ENCODE measurements at places on chromosomes 6 and 20.

DNA sequence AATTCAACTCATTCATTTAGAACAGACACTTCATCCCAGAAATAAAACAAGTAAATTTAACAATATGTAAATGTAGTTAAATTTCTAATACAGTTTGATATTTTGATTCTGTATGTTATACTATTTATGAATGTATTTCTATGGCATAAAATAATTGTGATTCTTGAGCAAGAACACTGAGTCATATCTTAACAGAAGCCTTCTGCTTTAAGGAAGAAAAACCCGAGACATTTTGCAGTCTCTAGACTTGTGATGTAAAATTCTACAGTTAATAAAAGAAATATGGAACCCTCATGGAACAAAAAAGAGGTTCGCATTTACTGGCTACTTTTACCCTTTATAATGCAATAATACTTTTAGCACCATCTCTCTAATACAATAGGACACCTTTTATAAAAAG, 47.9 kb upstream of the SCML4 start:
- no peak for DNase-seq

- DNase-seq: no peak
Measured at GRCh38 chr6:125988280-125988679, 1.9 kb downstream of the TRMT11 start.

DNA sequence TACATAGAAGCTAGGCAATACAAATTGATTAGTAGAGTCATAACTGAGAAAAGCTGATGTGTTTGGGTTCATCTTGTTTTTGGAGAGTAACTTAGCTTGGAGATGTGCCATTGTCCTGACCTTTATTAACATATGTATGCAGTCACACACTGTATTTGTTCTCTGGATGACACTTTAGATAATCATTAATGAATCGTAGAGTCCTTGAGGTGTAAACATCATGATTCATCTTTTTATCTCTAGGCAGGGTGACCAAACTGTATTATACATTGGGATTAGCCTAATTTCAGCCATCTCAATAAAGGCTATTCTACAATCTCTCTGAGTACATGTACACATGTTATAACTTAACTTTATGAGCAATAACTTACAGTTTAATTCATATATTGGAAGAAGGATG, 3.6 kb upstream of the MTCL3 start:
- no peak for DNase-seq

GRCh38 chr20:44869471-44869870, 16.0 kb upstream of the YWHAB start:
- no peak for DNase-seq

GRCh38 chr6:13573669-13574110, 711 bp upstream of the SIRT5 start:
- DNase-seq: no peak

DNA sequence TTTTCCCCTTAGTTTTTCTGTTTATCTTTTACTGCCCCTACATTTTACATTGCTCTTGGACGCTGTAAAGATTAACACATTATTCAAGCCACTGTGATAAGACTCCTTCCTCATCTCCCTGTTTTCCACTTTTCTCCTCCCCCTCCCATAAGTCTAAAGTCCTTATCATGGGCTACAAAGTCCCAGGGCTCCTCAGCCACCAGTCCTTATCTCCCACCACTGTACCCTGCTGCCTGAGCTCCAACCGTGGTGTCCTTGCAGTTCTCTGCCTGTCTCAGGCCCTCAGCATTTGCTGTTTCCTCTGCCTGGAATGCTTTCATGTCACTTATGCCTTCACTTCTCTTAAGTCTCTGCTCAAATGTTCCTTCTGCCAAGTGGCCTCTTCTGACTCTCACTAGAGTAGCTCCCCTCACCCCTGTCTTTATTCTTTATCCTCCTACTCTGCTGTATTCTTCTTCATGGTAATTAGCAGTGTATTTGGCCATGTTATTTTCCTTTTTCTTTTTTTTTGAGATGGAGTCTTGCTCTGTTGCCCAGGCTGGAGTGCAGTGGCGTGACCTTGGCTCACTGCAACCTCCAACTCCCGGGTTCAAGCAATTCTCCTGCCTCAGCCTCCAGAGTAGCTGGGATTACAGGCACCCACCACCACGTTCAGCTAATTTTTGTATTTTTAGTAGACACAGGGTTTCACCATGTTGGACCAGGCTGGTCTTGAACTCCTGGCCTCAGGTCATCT, 10.8 kb upstream of the LATS1 start:
- no peak for DNase-seq

- DNase-seq: no peak
Measured at GRCh38 chr6:99422912-99423311, 2.2 kb downstream of the PNISR start.

GRCh38 chr6:34389034-34389433, 3.4 kb downstream of the NUDT3 start:
- no peak for DNase-seq

DNA sequence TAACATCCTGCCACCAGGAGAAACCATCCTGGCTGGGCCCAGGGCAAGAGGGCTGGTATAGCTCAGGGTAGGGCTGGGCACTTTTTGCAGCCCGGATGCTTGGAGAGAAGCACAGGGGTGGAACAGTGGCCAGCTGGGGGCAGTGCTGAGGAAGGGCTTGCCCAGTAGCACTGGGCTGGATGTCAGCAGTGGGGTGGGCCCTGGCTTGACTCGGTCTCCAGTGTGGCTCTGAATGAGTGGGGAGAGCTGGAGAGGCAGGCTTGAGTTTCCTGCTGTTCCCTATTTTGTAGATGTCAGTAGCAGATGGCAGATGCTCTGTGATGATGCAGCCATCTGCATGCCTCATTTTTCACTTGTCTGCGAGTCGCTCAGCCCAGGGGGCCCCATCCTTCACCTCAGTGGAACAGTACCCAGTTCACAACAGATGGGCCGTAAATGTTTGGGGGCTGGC, 56.3 kb upstream of the TULP1 start:
- DNase-seq: peak; percentile 8

GRCh38 chr6:129521946-129522345, 188.0 kb downstream of the ARHGAP18 start:
- DNase-seq: no peak

- DNase-seq: no peak
Measured at GRCh38 chr20:26209171-26209941, 512.7 kb upstream of the ZNF337 start.

DNA sequence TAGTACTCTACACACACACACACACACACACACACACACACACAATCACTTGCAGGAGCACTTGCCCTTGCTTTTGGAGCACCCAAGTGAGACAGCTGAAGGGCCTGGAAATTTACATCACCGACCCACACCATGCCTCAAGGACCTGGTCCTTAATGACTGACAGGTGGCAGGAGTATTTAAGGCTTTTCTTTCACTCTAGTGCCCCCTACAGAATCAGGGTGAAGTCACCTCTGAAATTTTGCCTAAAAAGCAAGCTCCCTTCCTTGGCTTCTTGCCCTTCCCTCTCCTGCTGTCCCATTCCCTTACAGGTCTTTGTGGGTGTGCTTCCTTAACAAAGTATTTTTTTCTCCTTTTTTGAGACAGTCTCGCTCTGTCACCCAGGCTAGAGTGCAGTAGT, 353.5 kb upstream of the IRAK1BP1 start:
- DNase-seq: no peak

- DNase-seq: no peak
Measured at GRCh38 chr6:157586476-157587126, 205.6 kb downstream of the ZDHHC14 start.

DNA sequence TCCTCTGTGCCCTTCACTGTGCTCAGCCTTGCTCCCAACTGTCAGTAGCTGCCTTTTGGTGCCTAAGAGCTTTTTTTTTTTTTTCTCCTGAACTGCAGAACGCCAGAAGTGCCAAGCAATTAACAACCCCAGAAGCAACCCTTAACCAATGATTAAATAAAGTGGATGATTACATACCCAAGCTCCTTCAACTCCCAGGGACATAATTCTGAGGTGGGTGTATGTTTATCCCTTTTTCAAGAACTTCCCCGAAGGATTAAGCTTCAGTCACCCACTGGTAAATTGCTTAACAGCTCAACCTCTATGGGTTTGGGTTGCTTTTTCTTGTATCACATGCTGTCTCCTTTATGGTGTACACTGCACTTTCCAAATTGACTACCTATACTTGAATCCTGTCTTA, 41.1 kb downstream of the KLHL31 start:
- DNase-seq: no peak

- no peak for DNase-seq
Measured at GRCh38 chr20:45874576-45874975, 6.5 kb upstream of the ZSWIM1 start.

DNA sequence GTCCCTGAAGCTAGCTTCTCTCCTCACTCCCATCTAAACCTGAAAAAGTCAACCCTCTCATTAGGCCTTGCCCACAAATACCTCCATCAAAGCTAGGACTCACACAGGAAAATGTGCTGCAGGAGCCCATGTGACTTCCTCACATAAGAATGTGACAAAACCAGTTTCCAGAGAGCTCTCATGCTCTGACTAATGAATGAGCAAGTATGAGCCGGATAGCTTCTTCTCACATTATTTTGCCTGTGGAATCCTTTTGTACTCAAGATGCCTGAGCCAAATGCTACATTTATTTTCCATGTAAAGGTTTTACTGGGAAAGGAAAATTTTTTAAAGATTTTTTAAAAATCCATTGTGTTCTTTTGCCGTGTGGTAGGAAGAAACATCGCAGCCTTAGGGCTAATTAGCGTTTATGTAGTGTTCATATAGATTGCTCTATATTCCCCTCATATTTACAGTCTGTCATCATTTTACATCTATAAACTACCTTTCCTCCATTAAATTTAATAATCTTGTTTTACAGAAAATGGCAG, 68.6 kb upstream of the CCN6 start:
- no peak for DNase-seq

DNA sequence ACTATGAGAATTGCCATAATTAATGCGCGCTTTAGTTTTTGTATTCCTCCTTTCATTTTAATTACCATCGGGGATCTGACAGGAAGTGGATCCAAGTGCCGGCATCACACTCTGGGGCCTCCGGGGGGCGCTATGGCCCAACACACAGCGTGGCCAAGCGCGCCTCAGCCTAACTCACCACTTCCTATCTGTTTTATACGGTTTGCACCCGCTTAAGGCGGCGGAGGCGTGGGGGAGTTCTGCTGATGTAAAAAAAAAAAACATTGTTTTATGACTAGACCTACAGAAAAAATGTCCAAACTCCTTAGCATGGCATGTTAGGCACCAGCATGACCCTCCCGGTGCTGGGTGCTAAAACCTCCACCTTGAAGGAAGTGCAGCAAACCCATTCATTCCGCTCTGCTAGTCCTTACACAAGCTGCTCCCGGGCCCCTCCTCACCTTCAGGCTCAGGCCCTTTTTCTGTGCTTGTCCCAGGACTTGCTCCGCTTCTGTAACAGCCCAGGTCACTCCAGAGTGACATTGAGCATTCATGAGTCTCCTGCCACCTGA, 4.5 kb upstream of the EBF4 start:
- peak; percentile 50 for DNase-seq

- no peak for DNase-seq
Measured at GRCh38 chr6:5095236-5095635, 10.1 kb downstream of the PPP1R3G start.

DNA sequence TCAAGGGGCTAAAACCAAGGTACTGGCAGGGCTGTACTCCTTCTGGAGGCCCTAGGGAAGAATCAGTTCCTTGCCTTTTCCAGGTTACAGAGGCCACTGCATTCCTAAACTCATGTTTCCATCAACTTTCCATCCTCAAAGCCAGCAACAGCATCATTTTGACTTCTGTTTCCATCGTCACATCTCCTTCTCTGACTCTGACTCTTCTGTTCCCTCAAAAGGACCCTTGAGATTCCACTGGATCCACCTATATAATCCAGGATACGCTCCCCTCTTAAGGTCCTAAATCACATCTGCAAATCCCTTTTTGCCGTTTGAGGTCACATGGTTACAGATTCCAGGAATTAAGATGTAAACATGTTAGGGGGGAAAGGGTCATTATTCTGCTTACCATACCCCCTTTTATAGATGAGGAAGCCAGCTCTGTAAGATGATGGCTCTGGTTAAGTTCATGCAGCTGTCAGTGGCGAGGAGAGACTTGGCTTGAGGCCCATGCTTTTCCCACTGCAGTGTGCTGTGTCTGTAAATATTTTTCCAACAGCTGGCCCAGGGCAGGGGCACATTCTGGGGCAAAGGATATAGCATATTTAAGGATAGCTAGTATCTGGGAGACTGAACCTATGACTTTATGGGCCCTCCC, 114.6 kb downstream of the TNFRSF21 start:
- no peak for DNase-seq

GRCh38 chr6:49072146-49072545, 390.9 kb downstream of the MMUT start:
- no peak for DNase-seq

- DNase-seq: no peak
Measured at GRCh38 chr20:8250539-8251200, 118.6 kb downstream of the PLCB1 start.

GRCh38 chr20:15756754-15757115, 816.5 kb downstream of the KIF16B start:
- no peak for DNase-seq

DNA sequence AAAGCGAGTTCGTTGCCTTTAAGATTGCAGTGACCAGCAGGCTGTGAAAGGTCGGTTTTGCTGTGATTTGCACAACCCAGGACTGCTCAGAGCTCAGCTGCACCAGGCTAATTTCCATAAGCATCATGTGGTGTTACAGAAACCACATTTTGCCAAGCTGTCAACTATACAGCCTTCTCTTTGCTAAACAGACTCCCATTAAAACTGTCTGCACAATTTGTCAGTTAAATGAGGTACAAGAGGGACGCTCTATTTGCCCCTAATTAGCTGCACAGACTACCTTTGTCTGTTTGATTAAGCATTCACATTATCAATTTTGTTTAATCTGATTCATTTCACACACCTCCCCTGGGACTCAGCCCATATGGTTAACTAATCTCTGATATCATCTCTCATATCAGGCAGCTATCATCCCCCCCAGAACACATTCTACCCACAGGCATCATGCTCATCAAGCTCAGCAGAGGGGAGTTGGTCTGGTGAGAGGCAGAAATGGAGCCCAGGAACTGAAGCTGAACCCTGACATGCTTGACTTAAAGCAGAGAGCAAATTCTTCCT, 62.1 kb downstream of the OLIG3 start:
- no peak for DNase-seq

DNA sequence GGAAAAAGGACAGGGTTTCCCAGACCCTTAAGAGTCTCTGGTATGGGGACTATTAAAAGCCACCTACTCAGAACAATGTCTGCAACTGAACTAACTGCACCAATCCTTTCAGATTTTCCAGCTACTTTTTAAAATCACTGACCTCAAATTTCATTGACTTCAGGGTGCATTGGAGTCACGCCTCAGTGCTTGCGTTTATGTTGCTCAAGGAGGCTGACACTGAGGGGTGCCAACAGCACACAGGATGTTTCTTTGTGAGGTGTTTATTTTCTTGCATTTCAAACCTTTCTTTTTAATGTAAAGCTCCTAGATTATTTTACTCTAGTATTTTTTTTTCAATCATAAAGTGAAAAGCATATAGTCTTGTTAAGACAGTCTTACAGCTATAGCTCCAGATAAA, 402.0 kb upstream of the SLC35B3 start:
- DNase-seq: no peak

GRCh38 chr6:82554666-82555065, 191.0 kb downstream of the TPBG start:
- DNase-seq: no peak

- DNase-seq: no peak
Measured at GRCh38 chr6:15955484-15955883, 173.4 kb upstream of the MYLIP start.
